ENCODE measurements at places on chromosomes 5 and 9.

DNA sequence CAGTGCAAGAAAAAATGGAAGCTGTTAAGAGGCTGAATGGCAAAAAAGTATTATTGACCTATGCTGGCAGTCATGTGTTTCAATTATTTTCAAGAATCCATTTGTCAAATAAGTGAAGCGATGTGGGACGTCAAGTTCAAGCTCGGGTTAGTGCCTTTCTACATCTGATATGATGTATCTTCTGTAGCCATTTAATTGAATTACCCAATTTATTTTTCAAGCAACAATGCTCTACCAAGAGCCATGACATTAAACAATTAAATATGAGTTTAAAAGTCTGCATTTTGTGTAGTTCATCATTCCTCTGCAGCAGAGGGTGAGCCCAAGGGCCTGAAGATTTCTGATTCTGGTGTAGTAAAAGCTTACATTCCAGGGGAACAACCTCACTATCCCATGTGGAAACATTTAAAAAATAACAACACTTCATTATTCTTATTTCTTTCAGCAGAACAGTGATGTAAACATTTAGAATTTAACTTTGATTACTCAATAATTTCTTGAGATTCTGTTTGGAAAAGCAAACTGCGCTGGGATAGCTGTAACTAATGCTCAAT is 619.7 kb upstream of the ARRDC3 start:
- no peak for DNase-seq

DNA sequence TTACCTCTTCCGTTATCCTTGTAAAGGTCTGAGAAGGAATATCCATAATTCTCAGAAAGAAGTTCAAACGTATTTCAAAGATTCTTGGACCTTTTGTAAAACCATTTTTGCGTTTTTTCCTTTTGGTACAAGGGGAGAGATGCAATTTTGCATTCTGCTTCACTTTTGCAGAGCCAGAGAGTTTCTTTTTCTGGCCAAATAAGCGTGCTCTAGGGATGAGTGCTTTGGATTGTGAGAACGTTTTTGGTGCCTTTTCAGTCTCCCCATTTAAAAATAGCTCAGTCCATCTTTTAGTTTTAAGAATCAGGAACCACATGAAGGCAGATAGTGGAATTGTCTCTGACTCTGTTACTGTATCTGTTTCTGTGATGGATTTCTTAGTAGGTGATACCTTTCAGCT is 1.5 kb downstream of the ARHGAP26 start:
- DNase-seq, result no peak

GRCh38 chr5:158278216-158278925 is 419.4 kb upstream of the CLINT1 start:
- DNase-seq, result no peak

- no peak for DNase-seq
These were observed 266.4 kb downstream of the ZNF608 start for GRCh38 chr5:124480022-124480421.

GRCh38 chr5:132302413-132302812 is 8.2 kb downstream of the SLC22A4 start:
- DNase-seq, result no peak

DNA sequence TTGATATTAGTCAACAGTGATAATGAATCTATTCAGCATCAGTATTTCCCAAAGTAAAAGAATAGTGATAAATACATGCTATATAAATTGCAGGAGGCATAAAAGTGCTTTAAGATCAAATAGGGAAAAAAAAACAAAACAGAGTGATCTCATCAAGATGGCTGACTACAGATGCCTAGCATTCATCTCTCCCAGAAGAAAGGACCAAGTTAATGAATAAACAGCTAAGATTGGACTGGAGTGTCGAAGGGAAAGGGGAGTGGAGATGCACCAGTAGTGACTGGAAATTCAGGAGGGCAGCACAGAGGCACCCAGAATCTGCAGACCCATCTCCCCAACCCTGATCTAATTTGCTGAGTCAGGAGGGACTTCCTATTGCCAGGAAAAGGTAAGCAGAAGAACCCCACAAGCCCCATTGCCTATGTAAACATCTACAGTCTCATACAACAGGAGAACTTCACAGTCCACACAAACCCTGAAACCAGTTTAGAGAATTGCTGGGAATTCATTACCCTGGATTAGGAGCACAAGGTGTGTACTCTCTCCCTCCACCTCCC is 699.4 kb downstream of the PTPRD start:
- no peak for DNase-seq

GRCh38 chr5:84059672-84060071 is 325.0 kb downstream of the EDIL3 start:
- no peak for DNase-seq

DNA sequence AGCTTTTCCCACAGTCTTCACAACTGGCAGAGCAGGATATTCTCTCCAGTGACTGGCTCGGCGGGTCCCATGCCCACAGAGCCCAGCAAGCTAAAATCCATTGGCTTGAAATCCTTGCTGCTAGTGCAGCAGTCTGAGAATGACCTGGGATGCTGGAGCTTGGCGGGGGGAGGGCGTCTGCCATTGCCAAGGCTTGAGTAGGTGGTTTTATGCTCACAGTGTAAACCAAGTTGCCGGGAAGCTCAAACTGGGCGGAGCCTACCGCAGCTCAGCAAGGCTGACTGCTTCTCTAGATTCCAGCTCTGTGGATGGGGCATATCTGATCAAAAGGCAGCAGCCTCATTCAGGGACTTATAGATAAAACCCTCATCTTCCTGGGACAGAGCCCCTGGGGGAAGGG is 194.1 kb downstream of the CCDC171 start:
- no peak for DNase-seq

DNA sequence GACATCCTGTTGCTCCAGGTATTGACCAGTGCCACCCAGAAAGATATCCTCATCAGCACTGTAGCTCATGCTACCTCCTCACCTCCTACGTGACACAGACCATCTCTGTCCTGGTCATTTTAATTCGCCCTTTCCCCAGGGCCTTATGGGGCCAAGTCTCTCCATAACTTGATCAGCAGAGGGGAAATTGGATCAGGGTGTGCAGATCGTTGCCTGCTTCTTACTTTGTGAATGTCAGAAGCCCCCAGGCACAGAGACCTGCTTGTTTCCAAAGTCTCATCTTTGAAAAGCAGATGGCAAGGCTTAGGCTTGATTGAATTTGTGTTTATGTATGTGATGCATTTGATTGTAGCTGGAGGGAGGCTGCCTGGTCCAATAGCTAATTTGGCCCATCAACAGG is 8.8 kb upstream of the DBH start:
- no peak for DNase-seq

DNA sequence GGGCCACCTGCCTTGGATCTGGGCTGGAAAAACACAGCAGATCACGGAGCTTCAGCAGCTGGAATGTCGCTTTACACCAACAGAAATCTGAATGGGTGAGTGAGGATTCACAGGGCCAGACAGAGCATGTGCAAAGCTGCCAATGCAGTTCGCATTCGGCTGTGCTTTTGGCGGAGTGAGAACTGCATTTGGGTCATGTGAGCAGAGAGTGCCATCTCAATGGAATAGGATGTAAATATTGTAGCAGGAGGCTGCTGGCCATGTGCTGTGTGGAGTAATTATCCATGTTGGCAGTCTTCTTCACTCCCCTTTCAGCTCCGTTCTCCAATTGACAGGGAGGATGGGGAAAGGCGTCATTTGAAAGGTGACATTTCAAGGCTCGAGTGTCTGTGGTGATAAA is at the start of gene ANKRD55:
Gene ANKRD55 (minus strand): TSS at position 101 of the 400 bp plus-strand sequence. CDS start 417 bp downstream, outside the sequence.
- DNase-seq, result no peak

GRCh38 chr5:16855485-16855884 is 80.6 kb downstream of the MYO10 start:
- DNase-seq, result no peak

DNA sequence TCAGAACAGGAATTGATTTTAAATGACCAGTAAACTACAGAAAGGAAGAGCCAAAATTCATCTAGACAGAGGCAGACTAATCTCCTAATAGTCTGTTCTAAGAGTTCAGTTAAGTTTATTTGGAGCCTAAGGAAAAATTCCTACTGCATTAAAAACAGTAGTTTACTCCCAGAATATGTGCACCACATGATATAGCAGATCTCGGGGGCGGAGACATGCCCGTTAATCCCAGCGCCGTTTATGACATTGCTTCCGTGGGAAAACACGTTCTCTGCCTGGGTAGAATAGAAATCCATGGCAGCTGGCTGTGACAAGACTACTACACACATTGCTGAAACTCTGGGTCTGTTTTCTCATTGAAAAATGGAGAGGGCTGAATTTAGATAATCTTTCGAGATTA is 11.4 kb downstream of the HABP4 start:
- DNase-seq, result no peak

DNA sequence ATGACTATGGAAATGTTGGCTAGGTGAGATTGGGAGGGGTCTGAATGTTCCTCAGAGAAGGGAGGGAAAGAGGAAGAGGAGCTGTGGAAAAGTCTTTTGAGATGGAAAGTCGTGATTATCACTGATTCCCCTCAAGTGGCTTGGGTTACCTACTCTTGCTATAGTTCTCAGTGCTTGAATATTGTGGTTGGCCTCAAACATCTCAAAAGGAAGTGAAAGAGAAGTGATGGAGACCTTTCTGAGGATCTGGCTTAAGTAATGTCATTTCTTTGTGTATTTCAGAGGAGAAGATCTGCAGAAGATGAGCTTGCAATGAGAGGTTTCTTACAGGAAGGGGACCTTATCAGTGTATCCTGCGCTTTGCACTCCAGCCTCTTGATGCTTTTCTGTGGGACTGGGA is 5.5 kb downstream of the EXOSC2 start:
- DNase-seq, result no peak

DNA sequence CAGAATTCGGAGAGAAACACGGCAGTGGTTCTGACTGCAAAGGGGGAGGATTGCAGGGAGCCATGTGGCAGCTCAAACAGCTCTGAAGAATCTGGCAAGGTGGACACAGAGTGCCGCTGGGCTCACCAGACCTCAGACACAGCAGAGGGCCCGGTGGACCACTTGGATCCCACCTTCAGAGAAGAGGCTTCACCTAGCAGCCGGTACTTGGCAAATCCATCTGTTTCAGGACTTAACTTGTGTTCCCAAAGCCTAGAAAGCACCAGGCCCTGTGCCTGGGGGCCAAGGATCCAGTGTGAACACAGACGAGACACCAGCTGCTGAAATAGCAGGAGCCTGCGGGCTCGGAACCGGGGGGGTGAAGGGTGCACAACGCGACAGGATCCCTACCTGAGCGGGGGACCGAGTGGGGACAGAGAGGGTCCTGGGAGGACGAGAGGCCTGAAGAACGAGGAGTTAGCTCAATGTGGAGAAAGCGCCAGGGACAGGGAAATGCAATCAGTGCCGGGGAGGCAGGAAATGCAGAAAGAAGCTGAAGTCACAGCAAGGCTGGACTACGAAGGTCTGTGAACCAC is 44.6 kb downstream of the BTNL9 start:
- no peak for DNase-seq

DNA sequence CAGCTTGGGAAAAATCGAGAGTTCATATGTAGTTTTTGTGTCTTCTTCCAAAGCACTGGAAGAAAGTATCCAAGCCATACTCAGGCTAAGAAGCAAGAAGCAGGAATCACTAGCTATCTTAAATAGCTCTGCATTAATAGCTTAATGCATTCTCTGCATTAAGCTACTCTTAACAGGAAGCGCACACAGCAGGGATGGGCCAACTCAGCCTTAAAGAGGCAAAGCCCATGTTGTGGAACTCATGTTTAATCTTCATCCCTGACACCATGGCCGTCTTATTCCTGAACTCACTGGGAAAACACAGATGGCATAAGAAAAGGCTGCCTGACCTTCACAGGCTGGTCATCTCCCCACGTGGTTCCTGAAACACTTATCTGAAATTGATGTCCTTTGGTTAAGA is 18.7 kb upstream of the ICE1 start:
- DNase-seq, result no peak

- no peak for DNase-seq
These were observed 46.5 kb upstream of the VDAC1 start for GRCh38 chr5:134051305-134051704.

- no peak for DNase-seq
These were observed 59.0 kb downstream of the AOPEP start for GRCh38 chr9:94785215-94786169.

GRCh38 chr5:115267617-115268016 is 4.9 kb upstream of the PGGT1B start:
- peak; percentile 22 for DNase-seq

- DNase-seq, result no peak
These were observed 144.9 kb downstream of the CDK5RAP2 start for GRCh38 chr9:120435091-120435490.

DNA sequence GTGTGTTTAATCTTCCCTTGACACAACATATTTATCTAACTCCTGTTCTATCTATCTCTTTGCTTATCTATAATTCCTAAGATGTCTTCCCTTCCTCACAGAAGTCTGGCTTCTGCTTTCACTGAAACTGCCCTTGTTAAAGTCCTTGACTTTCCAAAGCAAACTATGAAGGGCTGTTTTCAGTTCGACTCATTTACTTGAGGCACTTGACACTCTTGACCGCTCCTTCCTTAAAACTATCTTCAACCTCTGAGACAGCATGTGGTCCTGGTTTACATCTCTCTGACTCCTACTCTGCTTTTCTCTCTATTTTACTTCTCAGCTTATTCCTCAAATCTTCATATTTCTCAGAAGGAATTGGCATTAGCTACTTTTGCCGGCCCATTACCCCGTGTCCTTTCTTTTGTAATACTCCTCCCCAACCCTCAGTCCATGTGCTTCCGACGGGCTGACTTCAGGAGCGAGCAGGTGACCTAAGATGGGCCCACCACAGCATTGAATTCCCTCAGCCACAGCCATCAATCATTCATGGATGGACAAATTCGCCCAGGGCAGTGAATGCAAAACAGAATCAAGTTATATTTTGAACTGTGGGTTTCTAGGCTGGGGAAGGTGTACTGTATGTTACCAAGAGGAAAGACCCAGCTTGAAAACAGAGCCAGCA is 1089.2 kb downstream of the PTPRD start:
- DNase-seq, result no peak

DNA sequence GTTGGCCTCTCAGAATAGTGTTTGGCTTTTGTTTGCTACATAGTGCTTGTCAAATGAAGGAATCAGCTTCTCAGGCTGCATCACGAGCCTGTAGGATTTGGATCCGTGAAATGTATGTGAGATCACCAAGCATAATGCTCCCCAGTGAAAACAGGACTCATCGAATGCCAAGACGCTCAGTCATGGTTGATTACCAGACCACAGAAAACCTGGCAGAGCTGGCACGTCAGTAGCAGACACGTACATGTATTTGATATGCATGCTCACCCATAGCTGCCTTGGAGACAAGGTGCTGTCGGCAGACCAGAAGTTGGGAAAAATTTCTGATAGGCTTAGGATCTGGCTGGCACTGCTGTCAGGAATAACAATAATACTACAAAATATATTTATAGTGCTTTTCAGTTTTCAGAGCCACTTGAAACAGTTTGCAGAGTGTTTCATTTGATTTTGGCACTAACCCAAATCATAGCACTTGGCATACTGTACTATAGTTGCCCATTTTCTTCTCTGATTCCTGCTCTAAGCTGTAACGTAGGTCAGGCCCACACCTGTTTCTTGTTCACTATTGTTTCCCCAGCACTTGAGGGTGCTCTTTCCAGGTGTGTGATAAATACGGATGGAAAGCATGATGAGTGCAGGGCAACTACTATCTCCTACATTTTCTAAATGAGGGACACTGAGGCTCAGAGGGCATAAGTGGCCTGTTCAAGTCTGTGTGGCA is 226.1 kb downstream of the NR3C1 start:
- DNase-seq, result peak; percentile 100

- no peak for DNase-seq
These were observed 131.5 kb upstream of the PANK3 start for GRCh38 chr5:168710706-168711105.
